Esophagus squamous epithelium (tissue), 5 donors: ENCODE measurements at places on chromosomes 11 and 22. TPM values are rescaled to one million over a fixed set of nuclear protein-coding genes. Genes with fewer than 3 reads are reported as not detected.
A peak's percentile ranks its signal among the peaks of the same experiment; 100 is the strongest.

DNA sequence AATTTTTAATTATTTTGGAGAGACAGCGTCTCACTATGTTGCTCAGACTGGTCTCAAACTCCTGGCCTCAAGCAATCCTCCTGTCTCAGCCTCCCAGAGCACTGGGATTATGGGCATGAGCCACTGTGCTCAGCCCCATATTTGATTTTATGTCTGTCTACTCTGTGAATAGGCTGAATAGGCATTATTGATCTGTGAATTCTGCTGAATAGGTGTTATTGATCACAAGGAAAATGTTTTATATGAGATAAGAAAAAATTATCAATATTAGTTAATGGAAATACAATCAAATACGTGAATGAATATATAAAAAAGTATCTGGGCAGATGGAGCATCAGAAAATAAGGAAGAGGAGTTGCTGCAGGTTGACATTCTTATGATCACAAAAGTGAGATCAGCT, 483.4 kb upstream of the LARGE1 start:
- no peaks in the 10 kb centered on the region for H3K36me3 ChIP-seq
- no peak overlapping the region for H3K4me3 ChIP-seq
- no peak for DNase-seq
- no peaks in the 10 kb centered on the region for H3K27me3 ChIP-seq
- no peak overlapping the region for H3K27ac ChIP-seq
- H3K4me1 ChIP-seq, result no peaks in the 10 kb centered on the region

DNA sequence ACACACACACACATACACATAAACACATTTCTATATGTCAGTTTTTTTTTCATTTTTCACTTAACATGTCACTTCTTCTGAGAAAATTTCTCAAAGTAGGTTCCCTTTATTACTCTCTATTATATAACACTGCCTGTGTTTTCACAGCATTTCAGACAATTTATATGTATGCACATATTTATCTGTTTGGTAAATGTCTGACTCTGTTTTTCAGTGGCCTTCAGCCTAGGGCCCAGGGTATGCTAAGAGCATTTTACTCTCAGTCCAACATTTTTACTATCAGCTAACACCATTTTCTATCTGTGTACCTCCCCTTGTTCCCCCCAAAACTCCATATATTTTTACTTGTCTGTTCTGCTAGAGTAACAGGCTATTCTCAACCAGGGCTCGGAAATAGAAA, 92.3 kb downstream of the ANO3 start:
- no peak overlapping the region for H3K27ac ChIP-seq
- DNase-seq, result no peak
- H3K4me3 ChIP-seq, result no peak overlapping the region
- H3K36me3 ChIP-seq, result no peaks in the 10 kb centered on the region
- H3K4me1 ChIP-seq, result no peaks in the 10 kb centered on the region

DNA sequence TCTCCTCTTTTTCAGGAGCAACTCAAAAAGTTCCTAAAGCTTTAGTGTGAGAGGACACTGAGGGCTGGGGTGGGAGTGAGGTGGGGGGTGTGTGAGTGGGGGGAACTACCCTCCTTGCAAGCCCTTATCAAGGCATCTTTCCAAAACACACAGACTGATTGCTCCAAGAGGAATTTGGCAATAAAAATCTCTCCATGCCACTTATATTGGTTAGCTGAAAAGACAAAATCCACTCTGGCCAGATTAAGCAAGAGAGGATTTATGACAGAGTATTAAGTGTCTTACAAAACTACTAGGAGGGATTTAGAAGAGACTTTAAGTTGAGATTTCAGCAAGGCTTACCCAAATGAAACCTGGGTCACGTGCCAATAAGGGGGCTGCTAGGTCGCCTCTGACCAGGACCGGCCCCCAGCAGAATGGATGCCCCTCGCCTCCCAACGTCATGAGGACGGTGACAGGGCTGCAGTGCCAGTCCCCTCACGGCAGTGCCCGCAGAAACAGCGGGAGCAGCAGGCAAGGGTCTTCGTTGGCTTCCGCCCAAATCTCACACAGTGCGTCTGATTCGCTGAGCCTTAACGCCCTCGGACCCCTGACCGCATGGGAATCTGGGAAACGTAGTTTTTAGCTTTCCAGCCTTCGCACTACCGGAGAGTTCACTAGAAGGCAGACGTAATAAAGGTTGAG, 22.1 kb upstream of the CTR9 start:
- H3K36me3 ChIP-seq, result no peaks in the 10 kb centered on the region
- H3K4me3 ChIP-seq, result no peak overlapping the region
- no peak for DNase-seq

GRCh38 chr11:69852056-69852455, 32.8 kb upstream of the FGF3 start:
- no peak overlapping the region for H3K4me3 ChIP-seq
- no peak for DNase-seq
- no peaks in the 10 kb centered on the region for H3K36me3 ChIP-seq
- no peaks in the 10 kb centered on the region for H3K4me1 ChIP-seq

- DNase-seq, result no peak
- no peak overlapping the region for H3K27ac ChIP-seq
- H3K4me1 ChIP-seq, result peaks cover 6% of the 10 kb centered on the region
- no peaks in the 10 kb centered on the region for H3K27me3 ChIP-seq
Observed at GRCh38 chr11:120606211-120607010, 94.9 kb downstream of the GRIK4 start.

- H3K4me1 ChIP-seq, result peaks cover 25% of the 10 kb centered on the region
- DNase-seq, result no peak
- no peak overlapping the region for H3K4me3 ChIP-seq
- H3K36me3 ChIP-seq, result no peaks in the 10 kb centered on the region
- H3K27me3 ChIP-seq, result no peaks in the 10 kb centered on the region
Observed at GRCh38 chr22:45227645-45228400, 12.9 kb downstream of the KIAA0930 start.

GRCh38 chr22:43541462-43542407, 129.9 kb downstream of the MPPED1 start:
- H3K36me3 ChIP-seq, result no peaks in the 10 kb centered on the region
- no peak overlapping the region for H3K27ac ChIP-seq

DNA sequence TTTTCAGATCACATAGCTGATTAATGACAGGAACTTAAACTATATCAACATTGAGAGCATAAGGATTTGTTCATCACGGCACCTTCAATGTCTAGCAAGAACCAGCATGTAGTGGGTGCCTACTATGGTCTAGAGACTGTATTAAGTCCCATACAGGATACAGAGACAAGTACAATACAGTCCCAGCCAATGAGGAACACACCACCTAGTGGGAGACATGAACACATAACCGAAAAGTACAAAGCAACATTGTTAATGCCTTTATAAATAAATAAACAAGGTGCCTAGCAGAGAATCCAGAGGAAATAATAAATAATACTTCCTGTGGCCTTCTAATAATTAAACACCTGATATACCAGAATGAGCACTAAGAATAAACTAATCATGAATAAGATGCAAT, 87.7 kb upstream of the OPCML start:
- no peak overlapping the region for H3K4me3 ChIP-seq
- H3K4me1 ChIP-seq, result no peaks in the 10 kb centered on the region
- no peak overlapping the region for H3K27ac ChIP-seq
- H3K27me3 ChIP-seq, result no peaks in the 10 kb centered on the region
- DNase-seq, result no peak

DNA sequence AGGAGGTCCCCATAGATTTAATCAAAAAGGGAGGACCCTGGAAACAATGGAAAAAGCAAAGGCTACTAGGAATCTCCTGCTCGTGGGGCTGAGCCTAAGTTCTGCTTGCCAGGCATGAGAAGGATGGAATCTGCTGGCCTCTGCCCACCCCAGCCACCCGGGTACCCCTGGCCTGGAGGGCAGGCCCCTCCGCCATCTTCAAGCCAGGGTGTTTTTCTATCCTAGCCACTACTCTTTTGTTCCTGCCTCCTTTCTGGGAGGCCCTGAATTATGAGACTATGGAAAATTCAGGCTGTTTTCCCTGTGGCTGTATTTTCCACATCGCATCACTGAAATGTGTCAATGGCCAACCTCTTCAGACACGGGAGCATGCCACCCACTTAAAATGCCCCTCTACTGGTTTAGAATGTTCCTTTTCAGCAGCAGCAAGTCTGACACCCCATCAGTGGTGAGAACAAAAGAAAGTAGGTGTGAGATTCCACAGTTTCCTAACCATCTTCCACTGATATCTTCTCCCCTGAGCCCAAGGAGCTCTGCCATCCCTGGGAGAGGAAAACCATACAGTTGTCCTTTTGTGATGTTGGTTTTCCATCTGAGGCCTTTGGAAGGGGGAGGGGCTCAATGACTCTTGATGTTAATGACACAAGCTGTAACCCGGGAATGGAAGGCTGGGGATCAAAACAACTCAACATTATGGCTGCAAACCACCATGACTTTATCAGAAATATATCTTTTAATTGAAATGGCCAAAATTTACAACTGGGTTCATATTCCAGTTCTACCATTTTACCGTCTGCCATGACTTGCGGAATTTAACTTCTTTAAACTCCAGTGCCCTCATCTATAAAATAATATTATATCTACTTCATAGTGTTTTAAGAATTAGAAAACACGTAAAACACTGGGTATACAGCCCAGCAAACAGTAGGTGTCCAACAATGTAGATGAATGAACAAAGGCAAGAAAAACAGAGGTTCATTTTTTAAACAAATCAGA, 22.2 kb downstream of the DKK3 start:
- H3K36me3 ChIP-seq, result no peaks in the 10 kb centered on the region
- no peak for DNase-seq
- no peaks in the 10 kb centered on the region for H3K4me1 ChIP-seq
- no peak overlapping the region for H3K27ac ChIP-seq
- H3K4me3 ChIP-seq, result no peak overlapping the region

DNA sequence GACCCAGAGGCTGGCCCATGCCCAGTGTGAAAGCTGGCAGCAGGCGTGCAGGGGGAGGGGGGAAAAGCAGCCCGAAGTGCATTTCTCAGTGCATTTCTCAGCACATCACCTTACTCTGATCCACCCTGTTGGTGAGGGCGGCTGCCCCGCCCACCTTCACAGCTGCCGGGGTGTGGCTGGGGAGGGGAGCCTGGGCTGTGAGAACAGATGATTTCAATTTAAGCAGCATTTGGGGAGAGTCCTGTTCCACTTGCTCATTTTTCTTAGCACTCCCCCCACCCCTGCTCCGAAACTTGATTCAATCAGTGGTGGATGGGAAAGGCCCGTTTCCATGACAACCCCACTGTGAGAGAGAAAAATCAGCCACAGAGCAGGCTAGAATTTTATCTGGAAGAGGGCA, 84.8 kb downstream of the SNX19 start:
- H3K4me3 ChIP-seq, result no peak overlapping the region
- no peak for DNase-seq
- peaks cover 44% of the 10 kb centered on the region for H3K4me1 ChIP-seq
- no peaks in the 10 kb centered on the region for H3K36me3 ChIP-seq
- no peak overlapping the region for H3K27ac ChIP-seq
- no peaks in the 10 kb centered on the region for H3K27me3 ChIP-seq

DNA sequence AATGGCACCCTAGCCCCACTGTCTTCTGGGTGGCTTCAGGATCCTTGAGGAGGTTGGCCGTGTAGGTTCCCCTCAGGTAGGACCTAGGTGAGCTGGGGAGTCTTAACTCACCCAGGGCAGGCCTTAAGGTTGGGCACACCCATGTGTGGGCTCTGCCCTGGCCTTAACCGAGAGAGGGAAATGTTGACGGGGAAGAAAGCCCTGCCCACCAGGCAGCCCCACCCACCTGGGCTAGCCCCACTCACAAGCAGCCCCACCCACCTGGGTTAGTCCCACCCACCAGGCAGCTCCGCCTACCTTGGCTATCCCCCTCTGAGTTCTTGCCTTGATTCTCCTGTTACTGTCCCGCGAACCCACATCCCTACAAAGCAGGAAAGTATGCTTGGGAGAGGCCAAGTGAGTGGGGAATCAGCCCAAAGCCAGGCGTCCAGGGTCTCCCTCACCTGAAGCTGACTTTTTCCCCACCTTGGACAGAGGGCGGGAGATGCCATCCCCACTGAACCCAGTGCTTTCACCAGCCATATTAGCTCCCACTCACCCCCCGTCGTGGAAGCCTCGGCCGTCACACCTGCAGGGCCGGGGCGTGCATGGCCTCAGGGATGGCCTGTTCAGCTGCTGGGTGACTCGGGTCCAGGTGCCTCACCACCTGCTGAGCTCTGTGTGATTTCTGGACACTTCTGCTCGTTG, at the start of gene MYEOV:
TSS of gene MYEOV (plus strand) at position 337 of the 687 bp plus-strand sequence. CDS start 1,200 bp downstream, outside the sequence.
- peaks cover 46% of the 10 kb centered on the region for H3K4me1 ChIP-seq
- no peaks in the 10 kb centered on the region for H3K27me3 ChIP-seq
- no peaks in the 10 kb centered on the region for H3K36me3 ChIP-seq
- no peak for DNase-seq
- H3K27ac ChIP-seq, result peak within 1 kb of the TSS; percentile 73

DNA sequence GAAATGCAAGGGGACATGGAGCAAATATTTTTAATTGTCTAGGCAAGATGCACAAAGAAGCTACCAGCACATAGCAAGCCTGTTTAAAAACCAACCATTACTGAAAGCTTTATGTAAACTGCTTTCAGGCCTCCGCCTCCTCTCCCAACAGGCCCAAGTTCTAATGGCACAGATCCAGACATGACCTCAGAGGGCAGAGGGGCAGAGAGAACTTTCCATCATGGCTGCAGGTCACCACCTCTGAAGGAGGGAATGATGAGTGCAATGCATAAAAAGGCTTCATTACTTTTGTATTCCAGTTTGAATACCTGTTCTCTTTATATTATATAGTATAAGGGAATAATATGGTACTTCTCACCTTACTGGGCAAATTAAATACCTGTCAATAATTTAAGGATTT, 15.2 kb downstream of the DDX17 start:
- H3K27ac ChIP-seq, result peak overlapping the region; percentile 51
- no peak overlapping the region for H3K4me3 ChIP-seq
- no peak for DNase-seq
- H3K36me3 ChIP-seq, result peaks cover 82% of the 10 kb centered on the region
- peaks cover 4% of the 10 kb centered on the region for H3K4me1 ChIP-seq
- H3K27me3 ChIP-seq, result no peaks in the 10 kb centered on the region

- H3K36me3 ChIP-seq, result no peaks in the 10 kb centered on the region
- no peak overlapping the region for H3K27ac ChIP-seq
Observed at GRCh38 chr11:44632466-44633123, 67.1 kb downstream of the CD82 start.

- no peaks in the 10 kb centered on the region for H3K27me3 ChIP-seq
- H3K27ac ChIP-seq, result peak overlapping the region; percentile 82
- H3K4me1 ChIP-seq, result peaks cover 46% of the 10 kb centered on the region
- H3K36me3 ChIP-seq, result peaks cover 13% of the 10 kb centered on the region
- H3K4me3 ChIP-seq, result peak overlapping the region; percentile 72
- DNase-seq, result no peak
Observed at GRCh38 chr11:118530180-118530682, 761 bp upstream of the TMEM25 start.

GRCh38 chr11:10263929-10264328, 30.1 kb downstream of the SBF2 start:
- H3K4me1 ChIP-seq, result no peaks in the 10 kb centered on the region
- no peak for DNase-seq
- H3K36me3 ChIP-seq, result no peaks in the 10 kb centered on the region
- no peaks in the 10 kb centered on the region for H3K27me3 ChIP-seq
- H3K27ac ChIP-seq, result no peak overlapping the region
- no peak overlapping the region for H3K4me3 ChIP-seq

The OR5F1 gene
- total RNA-seq, result not detected

The OR10A4 gene
- not detected for total RNA-seq

The CASP1 gene
- 21.3 TPM for total RNA-seq

The B3GAT1 gene
- 0.94 TPM for total RNA-seq

The MEI1 gene
- total RNA-seq, result 1.3 TPM

The KDM4E gene
- not detected for total RNA-seq

The MPPED1 gene
- not detected for total RNA-seq

The MISFA gene
- not detected for total RNA-seq

The CRYBB3 gene
- total RNA-seq, result not detected

The IGSF9B gene
- 1.1 TPM for total RNA-seq

The H19 gene
- 77.6 TPM for total RNA-seq
